ENCODE measurements at places on chromosomes 2 and 18.

- DNase-seq, result peak; percentile 82
Observed at GRCh38 chr2:61645911-61646310, 107.8 kb upstream of the XPO1 start.

- DNase-seq, result no peak
Observed at GRCh38 chr2:202049840-202050239, 16.2 kb downstream of the FZD7 start.

DNA sequence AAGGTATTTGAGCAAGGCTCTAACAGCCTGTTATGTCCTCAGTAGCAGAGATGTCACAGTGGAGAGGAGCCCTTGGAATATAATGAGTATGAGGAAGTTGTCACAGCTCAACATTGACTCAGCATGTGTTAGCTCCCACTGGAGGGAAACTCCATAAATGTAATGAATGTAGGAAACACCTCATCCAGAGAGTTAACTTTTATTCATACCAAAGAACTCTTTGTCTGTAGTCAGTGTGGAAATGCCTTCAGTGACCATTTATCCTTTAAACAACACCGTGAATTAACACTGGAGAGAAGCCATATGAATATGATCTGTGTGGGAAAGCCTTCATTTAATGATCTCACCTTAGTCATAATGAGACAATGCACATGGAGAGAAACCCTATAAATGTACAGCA is 59.7 kb downstream of the CYP1B1 start:
- no peak for DNase-seq

GRCh38 chr2:195027947-195028346 is 629.1 kb upstream of the SLC39A10 start:
- no peak for DNase-seq

- no peak for DNase-seq
Observed at GRCh38 chr2:229129738-229130371, 141.2 kb downstream of the PID1 start.

GRCh38 chr2:199383021-199383420 is 74.7 kb downstream of the SATB2 start:
- DNase-seq, result no peak

- no peak for DNase-seq
Observed at GRCh38 chr2:112162956-112163355, 24.8 kb downstream of the FBLN7 start.

GRCh38 chr2:216698895-216699294 is 3.5 kb upstream of the IGFBP5 start:
- peak; percentile 54 for DNase-seq
